ENCODE measurements at places on chromosomes 7 and 10.

DNA sequence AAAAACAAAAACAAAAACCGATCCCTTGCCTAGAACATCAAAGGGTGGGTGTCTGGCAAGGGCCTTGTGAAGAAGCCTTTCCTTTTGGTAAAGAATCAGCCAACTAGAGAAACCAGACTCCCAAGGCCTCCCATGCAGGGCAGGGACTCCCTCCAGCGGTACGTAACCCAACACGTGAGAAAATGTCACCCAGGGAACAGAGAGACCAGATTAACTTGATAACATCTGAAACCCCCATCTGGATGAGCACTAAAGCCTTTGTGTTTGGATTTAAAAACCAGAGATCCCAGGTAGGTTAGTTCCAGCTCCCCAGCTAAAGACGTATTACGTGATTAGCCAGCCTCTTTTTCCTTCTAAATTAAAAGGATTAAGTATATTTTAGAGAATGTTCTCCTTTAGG lies 3.0 kb upstream of the HABP2 start:
- no peak for DNase-seq

- no peak for DNase-seq
These were observed 899.3 kb downstream of the SORCS3 start for GRCh38 chr10:105540381-105540780.

GRCh38 chr7:101940830-101941229 lies 123.4 kb downstream of the CUX1 start:
- no peak for DNase-seq

GRCh38 chr10:22335173-22335933 lies 9.9 kb upstream of the SPAG6 start:
- DNase-seq: peak; percentile 78

DNA sequence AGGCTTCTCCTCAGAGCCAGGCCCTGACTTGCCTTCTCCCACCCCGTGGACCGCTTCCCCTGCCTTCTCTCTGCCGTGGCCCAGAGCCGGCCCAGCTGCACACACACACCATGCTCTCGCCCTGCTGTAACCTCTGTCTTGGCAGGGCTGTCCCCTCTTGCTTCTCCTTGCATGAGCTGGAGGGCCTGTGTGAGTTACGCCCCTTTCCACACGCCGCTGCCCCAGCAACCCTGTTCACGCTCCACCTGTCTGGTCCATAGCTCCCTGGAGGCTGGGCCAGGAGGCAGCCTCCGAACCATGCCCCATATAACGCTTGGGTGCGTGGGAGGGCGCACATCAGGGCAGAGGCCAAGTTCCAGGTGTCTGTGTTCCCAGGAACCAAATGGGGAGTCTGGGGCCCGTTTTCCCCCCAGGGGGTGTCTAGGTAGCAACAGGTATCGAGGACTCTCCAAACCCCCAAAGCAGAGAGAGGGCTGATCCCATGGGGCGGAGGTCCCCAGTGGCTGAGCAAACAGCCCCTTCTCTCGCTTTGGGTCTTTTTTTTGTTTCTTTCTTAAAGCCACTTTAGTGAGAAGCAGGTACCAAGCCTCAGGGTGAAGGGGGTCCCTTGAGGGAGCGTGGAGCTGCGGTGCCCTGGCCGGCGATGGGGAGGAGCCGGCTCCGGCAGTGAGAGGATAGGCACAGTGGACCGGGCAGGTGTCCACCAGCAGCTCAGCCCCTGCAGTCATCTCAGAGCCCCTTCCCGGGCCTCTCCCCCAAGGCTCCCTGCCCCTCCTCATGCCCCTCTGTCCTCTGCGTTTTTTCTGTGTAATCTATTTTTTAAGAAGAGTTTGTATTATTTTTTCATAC lies 38.0 kb downstream of the LIMK1 start:
- no peak for DNase-seq

DNA sequence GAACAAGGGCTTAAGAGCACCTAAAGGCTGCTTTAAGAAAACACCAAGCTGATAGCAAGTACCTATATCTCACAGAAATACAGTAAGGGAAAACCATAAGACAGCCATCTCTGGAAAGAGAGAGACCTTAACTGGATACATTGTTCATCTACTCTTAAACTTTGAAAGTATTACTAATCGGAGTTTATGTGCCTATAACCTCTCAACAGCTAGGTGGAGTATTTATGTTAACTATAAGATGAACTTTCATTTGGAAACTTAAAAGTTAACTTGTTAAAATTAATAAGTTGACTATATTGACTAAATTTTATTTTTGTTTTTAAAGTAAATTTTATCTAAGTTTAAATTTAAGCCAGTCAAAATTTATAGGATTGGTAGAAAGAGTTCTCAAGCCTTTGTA lies 90.6 kb downstream of the USP6NL start:
- DNase-seq: no peak

DNA sequence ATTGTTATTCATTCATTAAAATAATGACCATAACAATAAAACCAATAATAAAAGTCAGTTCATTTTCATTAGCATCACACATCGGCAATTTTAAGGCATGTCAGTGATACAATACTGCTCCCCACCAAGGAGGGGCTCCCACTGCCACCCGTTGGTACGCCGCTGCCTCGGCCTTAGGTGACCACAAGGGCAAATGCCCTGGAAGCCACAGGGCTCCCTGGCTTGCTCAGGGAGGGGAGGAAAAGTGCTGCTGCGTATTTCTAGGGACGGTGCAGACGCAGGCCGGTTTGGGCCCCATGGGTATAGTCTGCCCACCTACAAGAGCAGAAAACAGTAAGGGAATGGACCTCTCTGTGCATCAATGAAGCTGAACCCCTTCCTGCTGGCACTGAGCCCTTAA lies 85.1 kb downstream of the SLIT1 start:
- DNase-seq: no peak

GRCh38 chr7:133022661-133023060 lies 59.2 kb downstream of the CHCHD3 start:
- no peak for DNase-seq

DNA sequence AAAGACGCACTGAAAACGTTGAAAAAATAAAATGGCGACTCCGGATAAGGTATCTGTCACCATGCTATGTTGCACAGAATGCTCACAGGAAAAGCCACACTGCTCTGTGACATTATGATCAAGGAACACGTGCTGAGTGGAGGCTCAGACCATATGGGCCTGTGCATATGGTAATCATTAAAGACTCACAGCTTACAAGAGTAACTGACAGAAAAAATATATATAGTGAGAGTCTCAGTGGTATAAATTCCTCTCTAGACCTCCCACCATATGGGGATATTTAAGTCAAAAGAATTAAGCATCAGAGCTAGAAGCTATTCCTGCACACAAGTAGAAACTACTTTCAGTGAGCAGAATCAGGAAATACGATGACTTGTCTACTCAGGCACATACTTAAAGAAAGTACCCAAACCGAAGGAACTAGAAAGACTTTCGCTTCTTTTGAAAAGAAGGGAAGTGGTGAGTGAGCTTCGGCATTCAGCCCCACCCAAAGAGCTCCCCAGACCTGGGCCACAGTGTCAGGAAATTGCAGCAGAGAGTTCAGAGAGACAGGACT lies 65.1 kb upstream of the MPP7 start:
- peak; percentile 84 for DNase-seq

DNA sequence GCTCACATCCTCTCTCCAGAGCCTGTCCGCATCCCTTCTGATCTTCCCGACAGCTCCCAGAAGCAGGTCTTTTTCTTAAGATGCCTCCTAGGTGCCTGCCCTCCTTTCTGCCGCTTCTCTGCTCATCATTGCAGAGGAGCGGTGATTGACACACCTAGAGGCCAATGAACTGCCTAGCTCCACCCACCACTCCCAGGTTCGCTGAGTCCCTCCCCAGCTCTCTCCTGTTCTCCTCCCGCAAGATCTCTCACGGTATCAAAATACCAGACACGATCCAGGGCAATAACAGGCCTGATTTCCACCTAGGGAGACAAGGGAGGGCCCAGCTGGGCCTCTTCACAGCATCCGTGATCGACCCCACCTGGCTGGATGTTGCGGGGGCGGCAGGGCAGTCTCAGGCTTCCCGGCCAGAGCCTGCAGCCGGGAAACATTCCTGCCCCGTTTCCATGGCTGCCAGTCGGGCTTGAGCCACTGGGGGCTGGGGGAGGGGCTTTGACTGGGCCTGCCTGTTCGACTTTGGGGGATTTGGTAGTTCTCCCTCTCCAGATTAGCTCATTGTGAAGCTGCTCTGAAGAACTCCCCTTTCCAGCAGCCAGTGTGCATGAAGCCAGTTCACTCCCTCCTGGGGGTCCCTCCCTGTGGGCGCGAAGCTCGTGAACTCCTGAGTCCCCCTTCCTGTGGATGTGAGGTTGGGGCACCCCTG lies 373.5 kb downstream of the RPS24 start:
- peak; percentile 86 for DNase-seq

DNA sequence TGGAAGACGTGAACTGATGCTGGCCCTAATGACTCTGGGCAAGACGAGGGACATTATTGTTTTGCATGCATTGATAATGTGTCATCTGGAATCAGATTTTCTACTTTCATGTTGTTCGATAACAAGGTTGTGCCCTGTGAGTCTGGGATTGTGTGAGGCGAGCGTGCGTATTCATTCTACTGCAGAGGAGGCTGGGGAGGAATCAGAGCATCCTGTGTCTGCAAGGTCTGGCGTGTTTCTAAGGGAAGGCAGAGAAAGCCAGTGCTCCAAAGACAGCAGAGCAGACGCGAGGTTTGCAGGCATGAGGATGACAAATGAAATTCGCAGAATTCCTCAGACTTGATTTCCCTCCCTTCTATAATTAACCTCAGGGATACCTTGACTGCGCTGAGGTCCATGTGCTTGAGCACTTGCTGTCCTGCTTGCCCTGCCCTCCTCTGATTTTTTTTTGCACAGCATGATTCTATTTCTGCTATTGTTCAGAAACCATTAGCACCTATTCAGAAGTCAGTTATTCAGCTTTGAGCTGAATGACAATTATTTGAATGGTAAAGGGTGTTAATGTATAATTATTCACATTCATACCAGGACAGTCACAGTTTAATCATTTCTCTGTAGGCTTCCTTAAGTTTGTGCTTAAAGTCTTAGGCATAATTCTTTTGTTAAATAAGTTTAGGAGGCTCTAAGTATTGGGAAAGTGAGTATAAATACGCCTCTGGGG lies 233.6 kb downstream of the EBF3 start:
- DNase-seq: no peak

DNA sequence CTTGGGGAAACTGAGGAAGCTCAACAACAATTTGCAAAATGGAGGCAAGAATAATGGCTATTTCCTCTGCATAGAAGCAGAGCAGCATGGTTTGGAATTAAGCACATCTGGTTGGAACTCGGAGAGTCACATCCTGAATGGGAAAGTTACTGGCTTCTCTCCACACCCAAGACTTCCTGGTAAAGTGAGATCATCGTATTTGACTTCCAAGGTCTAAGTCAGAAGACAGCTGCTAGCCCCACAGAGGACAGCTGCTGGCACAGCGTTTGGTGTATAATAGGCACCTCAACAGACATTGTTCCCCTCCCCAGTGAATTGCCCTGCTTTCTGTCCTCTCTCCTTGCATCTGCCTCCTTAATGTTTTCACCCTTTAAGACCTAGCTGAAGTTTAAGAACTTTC lies 37.0 kb upstream of the NRF1 start:
- DNase-seq: no peak

DNA sequence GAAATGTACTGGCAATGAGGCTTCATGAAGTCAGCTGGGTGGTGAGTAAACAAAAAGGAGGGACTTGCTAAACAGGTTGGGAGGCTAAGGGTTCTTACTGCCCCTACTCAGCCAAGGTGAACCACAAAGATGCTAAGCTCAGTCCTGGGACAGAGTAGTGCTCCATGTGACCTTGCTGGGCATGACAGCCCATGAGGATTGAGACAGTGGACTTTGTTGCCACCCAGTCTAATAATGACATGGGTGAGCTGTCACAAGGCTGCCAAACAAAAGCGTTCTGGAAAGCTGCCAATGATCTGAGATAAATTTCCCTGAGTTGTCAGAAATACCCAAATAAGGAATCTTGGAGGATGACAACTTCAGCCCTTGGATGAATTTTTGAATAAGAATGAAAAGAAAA lies 75.2 kb downstream of the CLEC2L start:
- DNase-seq: no peak

- DNase-seq: no peak
These were observed 222.6 kb downstream of the EBF3 start for GRCh38 chr10:129741280-129741977.

GRCh38 chr7:43646603-43647338 lies 63.9 kb downstream of the STK17A start:
- no peak for DNase-seq

DNA sequence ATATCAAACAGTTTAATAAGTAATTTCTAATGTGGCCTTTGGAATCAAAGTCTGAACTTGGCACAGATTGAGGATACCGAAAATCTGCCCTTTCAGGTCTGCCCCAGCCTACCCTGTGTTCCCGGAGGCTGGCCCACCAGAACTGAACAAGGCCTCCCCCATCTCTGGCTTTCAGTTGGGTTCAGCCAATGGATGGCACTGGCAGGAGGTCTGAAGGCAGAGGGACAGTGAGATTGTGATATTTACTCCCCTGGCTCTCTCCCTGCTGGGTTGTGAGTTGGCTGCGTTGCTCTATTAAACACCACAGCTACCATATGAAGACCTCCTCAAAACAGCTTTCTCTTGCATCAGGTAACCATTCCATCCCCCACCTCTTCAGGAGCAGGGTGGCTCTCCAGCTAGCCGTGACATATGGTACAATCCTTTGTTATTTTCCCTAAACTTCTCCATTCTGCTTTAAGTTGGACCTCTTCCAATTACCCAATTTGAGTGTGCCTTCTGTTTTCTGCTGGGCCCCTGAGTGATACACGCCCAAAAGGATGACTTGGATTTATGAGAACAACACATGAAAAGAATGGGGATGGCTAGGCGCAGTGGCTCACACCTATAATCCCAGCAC lies 28.1 kb downstream of the DNMBP start:
- DNase-seq: no peak

DNA sequence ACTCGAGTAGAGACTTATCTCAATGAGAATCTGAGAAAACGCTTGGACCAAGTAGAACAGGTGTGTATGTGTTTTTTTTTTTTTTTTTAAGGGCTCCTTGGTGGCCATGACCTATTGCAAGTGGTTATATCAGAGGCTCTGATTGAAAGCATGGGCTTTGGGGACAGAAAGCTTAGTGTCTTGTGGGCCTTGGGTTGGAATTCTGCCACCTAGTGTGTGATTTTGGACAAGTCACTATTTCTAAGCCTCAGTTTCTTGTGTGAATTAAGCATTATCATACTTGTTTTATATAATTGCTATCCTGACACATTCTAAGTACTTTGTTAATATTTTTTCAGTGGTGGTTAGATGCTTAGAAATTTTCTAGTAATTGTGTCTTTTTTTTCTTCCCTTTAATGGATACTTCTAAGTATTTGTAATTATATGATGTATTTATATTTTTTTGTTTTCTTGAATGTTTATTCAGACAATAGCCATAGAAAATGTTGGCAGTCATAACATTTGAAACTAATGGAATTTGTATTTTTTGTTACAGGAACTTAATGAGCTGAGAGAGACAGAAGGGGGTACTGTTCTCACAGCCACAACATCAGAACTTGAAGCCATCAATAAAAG lies 33.1 kb downstream of the SMC3 start:
- DNase-seq: no peak

GRCh38 chr7:11726001-11726793 lies 105.8 kb downstream of the THSD7A start:
- no peak for DNase-seq

DNA sequence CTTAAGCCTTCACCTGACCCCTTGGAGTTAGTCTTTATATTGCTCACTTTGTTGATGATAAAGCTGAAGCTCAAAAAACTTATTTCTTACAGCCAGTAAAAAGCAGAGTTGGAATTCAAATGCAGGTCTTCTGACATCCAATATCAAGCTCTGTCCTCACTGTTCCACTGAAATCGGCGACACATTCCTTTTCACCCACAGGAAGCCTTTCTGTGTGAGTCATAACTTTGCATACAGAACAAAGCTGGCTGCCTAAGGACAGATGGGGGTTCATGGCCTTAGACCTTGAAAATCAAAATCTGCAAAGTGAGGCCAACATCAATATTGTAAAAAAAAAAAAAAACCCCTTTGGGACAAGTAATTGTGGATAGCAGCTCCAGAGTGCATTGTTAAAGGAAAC lies 21.8 kb upstream of the AKR1B1 start:
- no peak for DNase-seq

All from cardiac septum (tissue), 1 donor.